ENCODE measurements at places on chromosomes 6 and 20. TPM values are rescaled to one million over a fixed set of nuclear protein-coding genes. Genes with fewer than 3 reads are reported as not detected.

GRCh38 chr6:22081709-22082108, 215.1 kb downstream of the PRL start:
- H3K4me1 ChIP-seq = peaks cover 1% of the 10 kb centered on the region
- no peak for DNase-seq
- H3K27me3 ChIP-seq = no peaks in the 10 kb centered on the region
- no peak overlapping the region for H3K4me3 ChIP-seq

GRCh38 chr6:150267686-150268561, 100.9 kb upstream of the IYD start:
- H3K27ac ChIP-seq = no peak overlapping the region
- H3K27me3 ChIP-seq = no peaks in the 10 kb centered on the region
- no peaks in the 10 kb centered on the region for H3K4me1 ChIP-seq

Gene HAO1
- not detected for total RNA-seq

GRCh38 chr6:1162367-1163275, 149.3 kb upstream of the FOXQ1 start:
- no peaks in the 10 kb centered on the region for H3K36me3 ChIP-seq
- no peaks in the 10 kb centered on the region for H3K27me3 ChIP-seq
- no peak overlapping the region for H3K27ac ChIP-seq
- no peaks in the 10 kb centered on the region for H3K4me1 ChIP-seq

DNA sequence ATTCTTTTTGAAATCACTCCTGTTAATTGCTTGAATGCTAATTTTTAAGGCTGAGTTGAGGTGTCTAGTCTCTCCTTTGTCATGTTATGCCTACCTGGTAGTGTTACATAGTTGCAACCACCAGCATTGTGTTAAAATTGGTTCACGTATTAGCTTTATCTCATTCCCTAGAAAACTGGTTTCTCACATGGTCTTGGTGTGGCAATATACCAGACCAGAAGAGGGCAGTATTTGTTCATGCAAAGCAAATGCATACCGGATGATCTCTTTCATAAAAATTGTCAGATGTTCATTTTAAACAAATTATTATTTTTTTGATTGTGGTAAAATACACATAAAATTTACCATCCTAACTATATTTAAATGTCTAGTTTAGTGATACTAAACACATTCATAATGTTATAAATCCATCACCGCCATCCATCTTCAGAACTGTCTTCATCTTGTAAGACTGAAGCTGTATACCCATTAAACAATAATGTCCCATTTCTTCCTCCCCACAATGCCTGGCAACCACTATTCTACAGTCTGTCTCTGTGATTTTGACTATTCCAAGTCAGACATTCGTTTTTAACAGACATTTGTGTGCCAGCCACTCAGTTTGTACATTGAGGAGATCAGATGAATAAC, 92.8 kb downstream of the ATRN start:
- H3K36me3 ChIP-seq = no peaks in the 10 kb centered on the region
- no peak overlapping the region for H3K4me3 ChIP-seq
- H3K27me3 ChIP-seq = no peaks in the 10 kb centered on the region
- no peaks in the 10 kb centered on the region for H3K4me1 ChIP-seq

Gene EYS
- not detected for total RNA-seq

GRCh38 chr6:54681987-54682386, 164.6 kb upstream of the FAM83B start:
- H3K4me3 ChIP-seq = no peak overlapping the region
- no peak for DNase-seq
- H3K36me3 ChIP-seq = no peaks in the 10 kb centered on the region
- H3K4me1 ChIP-seq = no peaks in the 10 kb centered on the region
- no peaks in the 10 kb centered on the region for H3K27me3 ChIP-seq

Measured in ovary (tissue), 10 donors.